ENCODE measurements at places on chromosomes 1 and 21. TPM values are rescaled to one million over a fixed set of nuclear protein-coding genes. Genes with fewer than 3 reads are reported as not detected.

GRCh38 chr1:162137179-162137960 is 67.9 kb downstream of the NOS1AP start:
- no peak for DNase-seq

GRCh38 chr1:57520743-57521515 is 97.1 kb upstream of the DAB1 start:
- DNase-seq = no peak

- no peak for DNase-seq
These were observed 5.7 kb downstream of the AGMAT start for GRCh38 chr1:15578921-15579682.

DNA sequence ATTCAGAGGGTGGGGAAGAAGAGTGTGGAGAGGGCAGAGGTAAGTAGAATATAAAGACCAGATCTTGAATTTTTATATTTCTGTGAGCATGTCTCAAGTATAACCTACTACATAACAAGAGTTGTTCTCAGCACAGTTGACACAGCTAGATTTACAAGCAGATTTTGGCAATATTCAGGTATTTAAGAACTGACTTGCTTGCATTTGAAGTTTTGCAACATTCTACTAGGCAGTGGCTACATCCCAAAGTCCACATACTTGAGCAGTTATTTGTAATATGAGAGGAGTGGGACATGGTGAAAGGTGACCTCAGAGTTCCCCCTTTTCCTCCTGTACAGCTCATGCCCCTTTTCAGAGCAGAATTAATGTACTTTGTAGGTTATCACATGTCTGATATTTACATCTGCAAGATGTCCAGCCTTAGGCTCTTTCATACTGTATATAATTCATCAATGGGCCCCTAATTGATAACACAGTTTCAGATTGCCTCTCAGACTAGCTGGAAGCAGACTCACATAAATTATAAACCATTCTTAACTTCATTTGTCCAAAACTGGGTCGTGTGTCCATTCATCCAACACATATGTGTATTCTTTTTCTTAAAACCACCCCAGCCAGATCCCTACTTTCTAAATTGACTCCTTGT is 136.7 kb upstream of the RAVER2 start:
- no peak for DNase-seq

GRCh38 chr21:33197496-33197895 is 32.2 kb upstream of the IFNAR2 start:
- no peak for DNase-seq

Gene LCE1B
- not detected for polyA plus RNA-seq

Gene LMX1A
- not detected for polyA plus RNA-seq

GRCh38 chr21:34126269-34126668 is 52.9 kb downstream of the MRPS6 start:
- DNase-seq = peak; percentile 26

Gene CYYR1
- polyA plus RNA-seq = 6.6 TPM

Gene BARHL2
- polyA plus RNA-seq = not detected

- DNase-seq = no peak
These were observed 35.0 kb upstream of the RD3 start for GRCh38 chr1:211527006-211527405.

Gene BNIPL
- polyA plus RNA-seq = 3.0 TPM

GRCh38 chr1:116373431-116374352 is 648 bp downstream of the ATP1A1 start:
- peak; percentile 68 for DNase-seq

Gene GJA5
- 9.7 TPM for polyA plus RNA-seq

Gene SMCP
- not detected for polyA plus RNA-seq

- DNase-seq = no peak
These were observed 37.6 kb upstream of the ZNF124 start for GRCh38 chr1:247209396-247209795.

Gene OR2L3
- polyA plus RNA-seq = not detected

Gene C1orf21
- 26.9 TPM for polyA plus RNA-seq

GRCh38 chr21:42172596-42173483 is 46.1 kb upstream of the ABCG1 start:
- DNase-seq = no peak

Gene KLHL12
- polyA plus RNA-seq = 12.7 TPM

Gene CLDN19
- polyA plus RNA-seq = 3.8 TPM

Gene KRTAP20-4
- not detected for polyA plus RNA-seq

Gene EBNA1BP2
- polyA plus RNA-seq = 73.7 TPM

- DNase-seq = no peak
These were observed 21.3 kb upstream of the S100A10 start for GRCh38 chr1:152014943-152015342.

DNA sequence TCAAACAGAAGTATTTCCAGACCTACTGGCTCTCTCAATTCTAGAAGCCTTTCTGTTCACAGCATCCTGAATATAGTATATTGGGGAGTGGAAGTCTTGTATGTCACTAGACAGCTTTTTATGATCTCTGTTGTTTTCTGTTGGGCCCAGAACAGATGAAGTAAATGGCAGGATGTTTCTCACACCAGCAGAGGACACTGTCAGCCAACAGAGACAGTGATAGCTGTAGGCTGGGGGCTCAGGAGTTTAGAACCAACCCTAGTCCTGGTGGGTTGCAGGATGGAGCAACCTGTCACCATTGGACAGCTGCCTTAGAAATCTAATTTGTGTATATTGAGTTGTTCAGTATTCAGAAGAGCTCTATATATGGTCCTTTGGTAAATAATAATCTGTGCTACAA is 16.9 kb downstream of the AGO1 start:
- DNase-seq = no peak

DNA sequence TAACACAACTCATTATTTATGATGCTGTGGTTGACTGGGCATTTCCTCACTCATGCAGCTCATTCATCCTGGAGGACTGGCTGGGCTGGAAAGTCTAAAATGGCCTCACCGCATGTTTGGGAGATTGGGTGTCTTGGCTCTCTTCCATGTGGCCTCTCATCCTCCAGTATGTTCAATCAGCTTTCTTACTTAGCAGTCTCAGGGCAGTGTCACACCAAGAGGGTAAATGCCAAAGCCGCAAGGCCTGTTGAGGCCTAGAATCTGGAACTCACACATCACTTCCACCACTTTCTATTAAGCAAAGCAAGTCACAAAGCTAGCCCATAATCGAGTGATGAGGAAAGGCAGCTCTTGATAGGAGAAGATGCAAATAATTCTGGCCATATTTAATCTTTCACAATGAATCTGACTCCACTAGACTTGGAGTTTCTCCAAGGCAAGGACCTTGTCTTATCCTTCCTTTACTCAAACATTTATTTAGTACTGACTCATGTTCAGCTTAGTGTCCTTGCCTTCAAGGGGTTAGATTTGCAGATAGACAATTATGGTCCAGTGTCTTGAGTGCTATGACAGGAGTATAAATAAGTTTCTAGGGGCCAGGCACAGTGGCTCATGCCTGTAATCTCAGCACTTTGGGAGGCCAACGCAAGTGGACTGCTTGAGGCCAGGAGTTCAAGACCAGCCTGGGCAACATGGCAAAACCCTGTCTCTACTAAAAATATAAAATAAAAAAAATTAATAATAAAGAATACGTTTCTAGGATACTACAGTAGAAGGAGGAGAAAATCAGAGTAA is 45.1 kb downstream of the TMEM53 start:
- no peak for DNase-seq

- DNase-seq = peak; percentile 77
These were observed 70.4 kb upstream of the TARDBP start for GRCh38 chr1:10941891-10942541.

- DNase-seq = no peak
These were observed 99.0 kb downstream of the NFIA start for GRCh38 chr1:61181067-61182038.

- DNase-seq = peak; percentile 78
These were observed 7.7 kb upstream of the ZNF669 start for GRCh38 chr1:247111700-247112478.

- DNase-seq = no peak
These were observed 1554.2 kb downstream of the NCAM2 start for GRCh38 chr21:22552390-22552789.

DNA sequence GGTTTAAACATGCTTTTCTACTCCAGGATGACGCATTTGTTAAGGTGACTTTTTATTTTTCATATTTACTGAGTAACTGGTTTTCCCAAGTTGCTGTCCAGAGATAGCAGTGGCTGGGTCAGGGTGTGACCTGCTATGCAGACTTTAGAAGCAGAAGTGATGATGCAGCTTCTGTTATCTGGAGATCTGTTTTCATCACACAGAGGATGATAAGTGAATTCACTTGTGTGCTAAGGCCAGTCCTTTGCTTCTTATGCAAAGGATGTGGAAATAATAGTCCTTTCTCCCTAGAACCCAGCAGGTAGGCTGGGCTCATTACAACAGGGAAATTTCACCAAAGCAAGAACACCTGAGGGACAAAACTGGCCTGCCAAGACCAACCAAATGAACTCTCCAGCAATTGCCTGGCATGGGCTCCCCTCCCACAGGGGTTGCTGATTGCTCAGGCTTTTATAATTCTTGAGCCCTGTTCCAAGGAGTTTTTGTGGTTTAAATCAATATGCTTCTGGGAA is 97.8 kb upstream of the LPGAT1 start:
- peak; percentile 78 for DNase-seq

GRCh38 chr21:31395268-31395667 is 51.2 kb upstream of the TIAM1 start:
- DNase-seq = no peak

Gene FMO4
- 10.3 TPM for polyA plus RNA-seq

GRCh38 chr1:6922096-6922931 is 137.1 kb downstream of the CAMTA1 start:
- DNase-seq = peak; percentile 34
